ENCODE measurements at places on chromosomes 2 and 18.

- no peak for DNase-seq
Measured at GRCh38 chr2:171084128-171084527, 76.6 kb downstream of the TLK1 start.

GRCh38 chr2:45836316-45836715 is 184.8 kb downstream of the PRKCE start:
- DNase-seq: no peak

- DNase-seq: no peak
Measured at GRCh38 chr2:61632276-61633169, 94.4 kb upstream of the XPO1 start.

DNA sequence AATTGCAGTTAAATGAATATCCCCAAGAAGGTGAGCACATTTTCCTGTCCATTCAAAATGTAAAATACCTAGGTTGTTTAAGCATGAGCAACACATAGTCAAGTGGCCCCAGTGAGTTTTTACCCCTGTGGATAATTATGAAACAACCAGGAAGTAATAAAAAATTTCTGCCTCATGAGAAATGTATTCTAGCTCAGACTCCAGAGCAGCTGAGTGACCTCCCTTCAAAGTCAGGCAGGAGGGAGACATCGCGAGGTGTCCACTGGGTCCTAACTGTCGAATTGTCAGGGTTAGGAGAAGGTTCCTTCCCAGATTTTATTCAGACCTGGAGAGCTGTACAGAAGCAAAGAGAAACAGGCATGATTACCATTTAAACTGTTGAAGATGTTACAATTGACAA is 416.6 kb upstream of the SMIM21 start:
- no peak for DNase-seq

DNA sequence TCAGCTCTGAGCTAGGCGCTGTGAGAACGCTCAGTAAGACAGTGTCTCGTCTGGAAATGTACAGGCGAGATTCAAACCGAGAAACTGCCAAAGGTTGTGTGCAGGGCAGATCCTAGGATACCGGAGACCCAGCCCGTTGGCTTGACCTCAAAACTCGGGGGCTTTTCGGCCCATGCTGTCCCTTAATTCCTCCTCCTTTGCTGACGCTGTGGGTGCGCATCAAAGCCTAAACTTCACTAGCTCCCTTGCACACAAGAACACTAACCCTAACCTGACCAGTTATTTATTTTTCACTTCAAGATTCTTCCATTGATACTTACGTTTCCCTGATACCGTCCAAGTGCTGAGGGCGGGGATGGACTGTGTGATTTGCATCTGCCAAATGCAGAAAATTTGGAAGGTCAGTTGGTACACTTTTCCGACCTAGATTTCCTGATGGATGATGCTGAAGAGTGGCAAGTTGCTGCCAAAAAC is 1.0 kb upstream of the AAK1 start:
- no peak for DNase-seq

DNA sequence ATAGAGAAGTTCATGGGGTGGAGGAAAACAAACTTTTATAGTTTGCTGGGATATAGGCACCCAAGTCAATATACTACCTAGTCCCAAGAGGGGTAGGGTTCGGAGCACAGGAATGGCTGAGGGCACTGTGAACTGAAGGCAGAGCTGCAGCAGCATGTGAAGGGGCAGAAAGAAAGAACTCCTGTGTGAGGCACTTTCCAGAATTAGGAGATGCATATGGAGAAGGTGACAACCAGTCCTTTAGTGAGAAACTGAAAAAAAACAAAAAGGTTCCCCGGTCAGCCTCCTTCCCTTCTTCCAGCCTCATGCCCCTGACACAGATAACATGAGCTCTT is 429.1 kb downstream of the DSC3 start:
- DNase-seq: no peak

- no peak for DNase-seq
Measured at GRCh38 chr2:47076586-47077441, 78.3 kb downstream of the STPG4 start.

DNA sequence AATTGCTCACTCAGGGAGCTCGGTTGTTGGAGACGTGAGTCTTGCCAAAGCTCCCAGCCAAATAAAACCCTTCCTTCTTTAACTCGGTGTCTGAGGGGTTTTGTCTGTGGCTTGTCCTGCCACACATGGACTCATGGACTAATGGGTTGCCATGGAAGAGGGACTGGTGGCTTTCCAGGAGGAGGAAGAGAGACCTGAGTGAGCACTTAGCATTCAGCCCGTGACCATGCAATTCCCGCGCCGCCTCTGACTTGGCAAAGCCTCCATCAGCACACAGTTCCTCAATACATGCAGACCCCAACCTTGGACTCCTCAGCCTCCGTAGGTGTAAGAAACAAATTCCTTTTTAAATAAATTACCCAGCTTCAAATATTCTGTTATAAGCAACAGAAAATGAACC is 57.3 kb upstream of the TMEM18 start:
- no peak for DNase-seq

DNA sequence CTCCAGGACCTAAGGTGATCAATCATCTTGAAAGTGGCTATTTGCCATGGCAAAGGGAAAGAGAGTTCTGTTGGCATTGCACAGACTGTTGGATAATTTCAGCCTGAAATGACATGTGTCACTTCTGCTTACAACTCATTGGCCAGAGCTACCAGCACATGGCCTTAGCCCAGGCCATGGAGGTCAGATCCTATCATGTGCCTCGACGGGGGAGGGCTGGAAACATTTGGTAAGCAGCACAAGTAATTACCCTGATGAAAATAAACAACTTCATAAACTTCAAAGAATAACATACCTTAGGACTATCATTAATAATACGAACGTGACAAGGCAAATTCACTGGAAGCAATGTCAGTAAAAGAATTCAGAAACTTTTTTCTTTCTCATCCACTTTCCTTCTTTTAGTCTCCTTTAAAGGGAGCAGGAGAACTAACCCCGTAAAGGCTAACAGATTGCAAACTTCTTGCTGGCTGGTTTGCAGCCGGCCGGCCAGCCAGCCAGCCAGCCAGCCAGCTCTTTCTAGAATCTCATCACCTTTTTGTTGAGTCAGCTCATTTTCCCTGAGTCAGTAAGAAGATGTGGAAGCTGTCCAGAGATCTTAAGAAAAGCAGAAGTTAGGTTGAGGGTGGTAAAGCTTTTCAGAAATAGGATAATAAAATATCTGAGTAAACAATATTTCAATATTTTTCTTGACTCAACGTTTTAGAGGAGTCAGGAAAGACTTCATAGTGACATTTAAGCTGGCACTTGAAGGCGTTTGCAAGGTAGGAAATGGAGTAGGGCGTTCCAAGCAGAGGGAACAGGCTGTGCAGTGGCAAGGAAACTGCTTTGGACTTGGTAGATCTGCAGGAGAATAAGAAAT is 31.9 kb downstream of the CNRIP1 start:
- DNase-seq: no peak

- DNase-seq: no peak
Measured at GRCh38 chr18:63376538-63376937, 9.5 kb upstream of the KDSR start.

DNA sequence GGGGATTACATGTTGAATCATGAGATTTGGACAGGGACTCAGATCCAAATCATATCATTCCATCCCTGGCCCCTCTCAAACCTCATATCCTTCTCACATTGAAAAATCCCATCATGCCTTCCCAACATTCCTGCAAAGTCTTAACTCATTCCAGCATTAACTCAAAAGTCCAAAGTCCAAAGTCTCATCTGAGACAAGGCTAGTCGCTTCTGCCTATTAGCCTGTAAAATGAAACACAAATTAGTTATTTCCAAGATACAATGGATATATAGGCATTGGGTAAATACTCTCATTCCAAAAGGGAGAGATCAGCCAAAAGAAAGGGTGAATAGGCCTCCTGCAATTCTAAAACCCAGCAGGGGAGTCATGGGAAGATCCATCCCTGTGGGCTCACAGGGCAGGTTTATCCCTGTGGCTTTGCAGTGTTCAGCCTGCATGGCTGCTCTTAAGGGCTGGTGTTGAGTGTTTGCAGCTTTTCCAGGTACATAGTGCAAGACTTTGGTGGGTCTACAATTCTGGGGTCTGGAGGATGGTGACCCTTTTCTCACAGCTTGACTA is 21.2 kb upstream of the SLC14A1 start:
- DNase-seq: no peak

- no peak for DNase-seq
Measured at GRCh38 chr18:46518438-46518837, 138.6 kb downstream of the LOXHD1 start.

DNA sequence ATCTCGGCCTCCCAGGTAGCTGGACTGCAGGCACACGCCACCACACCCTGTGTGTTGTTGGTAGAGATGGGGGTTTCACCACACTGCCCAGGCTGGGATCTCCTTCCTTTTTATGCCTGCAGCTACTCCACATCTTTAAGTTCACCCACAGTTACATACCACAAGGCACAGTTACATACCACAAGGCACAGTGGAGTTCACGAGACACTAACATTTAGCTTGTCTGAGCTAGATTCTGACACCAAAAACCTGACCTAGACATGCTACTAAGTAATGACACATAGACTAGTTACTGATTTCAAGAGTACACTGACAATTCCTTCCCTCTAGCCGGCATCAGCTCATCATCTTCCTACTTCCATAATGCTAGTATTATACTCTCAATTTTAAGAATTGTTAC is 4.3 kb downstream of the POLR2D start:
- DNase-seq: no peak

- DNase-seq: no peak
Measured at GRCh38 chr2:120347396-120348060, 1.6 kb downstream of the INHBB start.

- DNase-seq: no peak
Measured at GRCh38 chr2:170396799-170397459, 219.0 kb downstream of the MYO3B start.
